ENCODE measurements at places on chromosomes 3 and 15.

DNA sequence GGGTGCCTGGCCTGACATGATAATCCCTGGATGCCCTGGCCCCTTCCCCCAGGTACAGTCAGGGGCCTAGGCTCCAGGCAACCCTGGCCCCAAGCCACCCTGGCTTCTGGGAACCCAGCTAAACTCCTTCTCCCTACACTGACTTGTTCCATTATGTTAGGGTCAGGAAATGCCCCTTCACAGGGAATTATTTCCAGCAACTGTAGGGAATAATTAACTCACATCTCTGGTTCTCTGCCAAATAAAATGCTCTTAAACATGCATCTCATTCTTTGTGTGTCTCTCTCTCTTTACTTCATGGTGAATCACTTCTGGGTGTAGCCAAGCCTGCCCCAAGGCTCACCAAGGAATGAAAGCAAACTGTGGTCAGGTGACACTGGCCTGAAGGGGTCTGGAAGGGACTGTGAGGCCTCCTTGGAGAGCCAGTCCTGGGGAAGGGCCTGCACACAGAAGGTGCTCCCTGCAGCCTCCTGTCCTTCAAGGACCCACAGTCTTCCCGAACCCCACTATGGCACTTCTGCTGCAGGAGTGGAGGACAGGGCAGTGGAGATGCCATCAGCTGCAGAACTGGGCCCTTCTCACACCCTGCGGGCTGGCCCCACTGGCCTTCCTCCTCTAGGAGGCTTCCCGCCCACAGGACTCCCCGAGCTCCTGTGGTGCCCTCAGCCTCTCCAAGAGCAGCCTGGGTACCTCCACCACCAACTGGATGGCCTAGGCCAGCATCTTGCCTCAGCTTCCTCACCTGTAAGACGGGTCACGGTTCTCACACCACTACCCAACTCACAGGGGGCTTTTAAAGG, 17.6 kb downstream of the TKT start:
- no peak for DNase-seq

DNA sequence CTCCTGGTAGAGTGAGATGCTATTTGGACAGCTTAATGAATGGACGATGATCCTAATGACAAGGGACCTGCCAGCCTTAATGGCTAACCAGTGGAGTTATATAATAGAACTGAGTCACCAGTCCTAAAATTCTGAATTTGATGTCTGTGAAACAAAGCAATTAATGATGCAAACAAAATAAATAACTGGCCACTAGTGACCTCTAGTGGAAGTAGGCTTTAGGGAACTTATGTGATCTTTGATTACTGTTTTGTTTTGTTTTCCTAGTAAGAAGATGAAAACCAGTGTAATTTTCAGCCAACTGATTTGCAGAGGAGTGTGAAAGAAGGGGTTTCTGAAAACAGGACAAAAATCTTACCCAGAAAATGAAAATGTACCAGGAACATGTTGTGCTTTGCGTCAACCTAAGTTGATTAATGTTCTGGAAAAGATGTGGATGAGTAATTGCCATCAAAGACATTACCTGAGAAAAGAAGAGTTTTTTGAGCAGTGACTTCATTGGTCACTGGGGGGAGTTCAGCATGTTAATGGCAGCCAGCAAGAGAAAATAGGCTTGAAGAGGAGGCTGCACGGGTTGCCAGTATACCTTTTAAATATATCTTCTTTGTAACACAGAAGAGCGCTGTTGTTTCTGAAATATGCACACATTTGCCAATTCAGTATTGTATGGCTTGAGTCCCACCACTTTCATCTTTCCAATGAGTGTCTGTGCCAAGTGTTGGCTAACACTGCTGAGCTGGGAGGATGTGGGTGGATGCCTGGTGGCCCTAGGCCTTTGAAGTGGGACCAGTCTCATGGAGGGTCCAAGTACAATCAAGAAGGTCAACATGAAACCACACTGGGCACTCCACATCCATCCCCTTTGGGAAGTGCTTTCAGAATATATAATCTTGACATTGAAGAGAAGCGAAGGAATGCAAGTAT, 9.3 kb downstream of the VEPH1 start:
- DNase-seq, result peak; percentile 39

- no peak for DNase-seq
These were observed 35.3 kb upstream of the B3GNT5 start for GRCh38 chr3:183217548-183218332.

DNA sequence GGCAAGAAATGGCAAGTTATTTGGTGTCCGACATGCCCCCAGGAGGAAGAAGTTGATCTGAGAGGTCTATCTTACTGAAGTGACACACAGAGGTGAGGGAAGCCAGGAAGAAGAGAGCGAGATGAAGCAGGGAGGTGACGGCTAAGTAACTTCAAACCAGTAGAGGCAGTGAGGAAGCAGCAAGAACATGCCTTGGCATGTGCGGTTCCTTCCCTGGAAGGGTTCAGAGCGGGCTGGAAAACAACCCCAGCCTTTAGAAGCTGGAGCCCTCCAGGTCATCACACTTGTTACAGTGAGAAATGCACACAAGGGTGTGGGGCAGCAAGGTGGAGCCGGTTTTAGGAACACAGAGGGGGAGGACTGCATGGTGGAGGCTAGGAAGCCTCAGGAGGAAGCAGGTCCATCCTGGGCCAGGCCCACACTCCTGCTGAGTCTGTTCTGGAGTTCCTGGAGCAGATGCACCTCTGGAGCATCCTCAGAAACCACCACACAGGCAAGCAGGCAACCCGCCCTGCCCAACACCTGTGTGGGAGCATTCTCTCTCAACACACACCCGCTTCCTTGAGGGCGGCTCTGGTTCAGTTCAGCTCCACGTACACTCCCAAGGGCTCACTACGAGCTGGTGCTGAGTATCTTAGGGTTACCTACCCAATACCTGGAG, 47.1 kb downstream of the POC1A start:
- no peak for DNase-seq

- DNase-seq, result no peak
These were observed 296.5 kb upstream of the RASGRP1 start for GRCh38 chr15:38861108-38861507.

DNA sequence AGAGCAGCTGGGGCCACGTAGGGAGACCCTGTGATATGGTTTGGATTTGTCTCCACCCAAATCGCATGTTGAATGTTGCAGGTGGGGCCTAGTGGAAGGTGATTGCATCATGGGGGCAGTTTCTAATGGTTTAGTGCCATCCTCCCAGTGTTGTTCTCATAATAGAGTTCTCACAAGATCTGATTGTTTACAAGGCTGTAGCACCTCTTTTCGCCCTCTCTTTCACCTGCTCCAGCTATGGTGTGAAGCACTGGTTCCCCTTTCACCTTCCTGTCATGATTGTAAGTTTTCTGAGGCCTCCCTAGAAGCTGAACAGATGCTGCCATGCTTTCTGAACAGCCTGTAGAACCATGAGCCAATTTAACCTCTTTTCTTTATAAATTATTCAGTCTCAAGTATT, 198.9 kb upstream of the CBLB start:
- no peak for DNase-seq

- no peak for DNase-seq
These were observed 7.7 kb downstream of the SLCO3A1 start for GRCh38 chr15:91861223-91861622.

DNA sequence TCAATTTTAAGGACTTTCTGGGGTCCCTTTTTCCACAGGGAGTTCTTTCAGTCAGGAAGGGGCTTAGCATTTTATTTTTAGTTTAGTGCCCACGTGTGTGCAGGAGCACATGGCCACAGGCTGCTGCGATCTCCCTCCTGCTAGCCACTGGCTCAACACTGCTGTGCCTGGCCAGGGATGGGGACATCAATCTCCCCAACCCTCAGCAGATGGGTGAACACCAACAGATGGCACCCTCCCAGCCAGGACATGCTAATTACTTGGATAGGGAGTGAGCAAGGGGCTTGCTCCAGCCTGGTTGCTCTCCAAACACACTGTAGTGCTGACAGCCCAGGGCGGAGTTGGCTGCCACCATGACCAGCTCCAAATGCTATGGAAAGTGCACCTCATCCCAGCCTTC, 7.4 kb upstream of the RIOX2 start:
- no peak for DNase-seq

DNA sequence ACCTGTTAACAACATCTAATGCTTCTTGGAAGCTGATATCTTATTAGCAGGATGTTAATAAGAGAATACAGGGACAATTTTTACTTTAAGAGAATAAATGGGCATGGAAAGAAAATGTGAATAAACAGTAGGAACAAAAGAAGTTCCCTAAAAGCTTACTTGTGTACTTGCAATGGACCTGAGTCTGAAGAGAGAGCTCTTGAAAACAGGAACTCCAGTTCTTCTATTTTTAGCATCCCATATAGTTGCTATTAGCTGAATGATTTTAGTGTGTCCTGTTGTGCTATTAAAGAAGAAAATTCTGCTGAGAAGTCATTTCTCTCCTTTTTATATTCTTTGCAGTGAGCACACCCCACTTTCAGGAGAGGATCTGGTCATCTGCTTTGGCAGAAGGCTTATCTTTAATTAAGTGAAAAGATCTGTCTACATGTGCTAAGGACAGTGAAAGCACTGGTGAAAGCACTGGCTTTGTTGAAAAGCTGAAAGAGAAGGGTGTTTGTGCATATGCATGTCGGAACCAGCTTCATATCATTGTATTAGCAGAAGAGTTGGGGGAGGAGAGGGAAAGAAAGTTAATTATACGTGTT, 1.4 kb upstream of the ST3GAL6 start:
- DNase-seq, result no peak
